ENCODE measurements at places on chromosomes 2 and 18. TPM values are rescaled to one million over a fixed set of nuclear protein-coding genes. Genes with fewer than 3 reads are reported as not detected.
A peak's percentile ranks its signal among the peaks of the same experiment; 100 is the strongest.

ASPRV1 gene
- 0.77 TPM for total RNA-seq

BOLL gene
- not detected for total RNA-seq

FNDC4 gene
- total RNA-seq = 0.15 TPM

NMUR1 gene
- 0.15 TPM for total RNA-seq

GPR55 gene
- total RNA-seq = 11.1 TPM

NEB gene
- total RNA-seq = 0.29 TPM

TGIF1 gene
- total RNA-seq = 38.3 TPM

LIPG gene
- not detected for total RNA-seq

DNA sequence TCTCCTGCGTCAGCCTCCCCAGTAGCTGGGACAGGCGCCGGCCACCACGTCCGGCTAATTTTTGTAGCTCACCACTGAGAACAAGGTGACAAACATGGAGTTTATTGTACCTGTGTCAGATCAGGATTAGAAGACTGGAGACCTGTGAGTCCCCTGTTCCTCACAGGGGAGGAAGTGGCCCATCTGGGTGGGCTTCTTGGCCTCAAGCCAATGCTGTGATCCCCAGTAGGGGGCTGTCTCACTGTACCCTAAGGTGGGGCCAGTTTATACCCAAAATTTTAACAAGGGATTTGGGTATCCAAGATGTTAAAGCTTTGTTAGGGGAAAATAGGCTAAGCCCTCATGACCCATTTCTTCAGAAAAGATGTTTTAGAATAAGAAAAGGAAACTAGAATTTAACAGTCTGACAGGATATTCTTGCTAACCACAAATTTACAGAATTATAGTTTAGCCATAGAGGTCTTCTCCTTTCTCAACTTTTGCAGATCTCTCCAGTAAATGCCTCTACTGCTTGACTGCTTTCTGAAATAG is 16.3 kb downstream of the PCBP1 start:
- peaks cover 35% of the 10 kb centered on the region for H3K4me1 ChIP-seq
- H3K4me3 ChIP-seq = peak overlapping the region; percentile 42
- DNase-seq = no peak
- H3K27me3 ChIP-seq = no peaks in the 10 kb centered on the region
- peak overlapping the region; percentile 52 for H3K27ac ChIP-seq

GRCh38 chr2:220104871-220105351 is 477.5 kb downstream of the SLC4A3 start:
- no peak for DNase-seq
- no peak overlapping the region for H3K4me3 ChIP-seq

DNA sequence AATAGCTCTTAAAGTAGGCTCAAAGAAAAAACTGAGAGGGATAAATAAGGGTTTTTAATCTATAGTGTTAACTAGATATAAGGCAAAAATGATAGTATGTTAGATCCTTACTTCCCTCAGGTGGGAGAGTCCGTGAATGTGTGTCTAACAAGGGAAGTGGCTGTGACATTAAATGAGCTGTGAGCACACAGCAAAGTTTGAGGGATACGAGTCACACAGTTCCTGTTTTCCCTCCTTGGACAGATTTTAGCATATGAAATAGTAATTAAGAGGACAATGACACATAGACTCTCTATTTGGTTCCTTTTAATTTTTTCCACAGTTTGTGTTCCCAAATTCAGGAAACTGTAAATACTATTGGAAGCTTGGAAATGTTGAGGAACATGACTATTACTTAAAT is 148.4 kb upstream of the CAVIN2 start:
- H3K4me3 ChIP-seq = no peak overlapping the region
- no peak for DNase-seq
- no peaks in the 10 kb centered on the region for H3K4me1 ChIP-seq

- no peak overlapping the region for H3K27ac ChIP-seq
- H3K4me1 ChIP-seq = no peaks in the 10 kb centered on the region
- H3K36me3 ChIP-seq = no peaks in the 10 kb centered on the region
- H3K4me3 ChIP-seq = no peak overlapping the region
Measured at GRCh38 chr2:46000660-46001059, 296.5 kb upstream of the EPAS1 start.

GRCh38 chr2:146477383-146477782 is 1367.4 kb upstream of the ACVR2A start:
- no peak overlapping the region for H3K27ac ChIP-seq
- no peaks in the 10 kb centered on the region for H3K4me1 ChIP-seq
- H3K4me3 ChIP-seq = no peak overlapping the region
- H3K36me3 ChIP-seq = no peaks in the 10 kb centered on the region
- no peaks in the 10 kb centered on the region for H3K27me3 ChIP-seq

DNA sequence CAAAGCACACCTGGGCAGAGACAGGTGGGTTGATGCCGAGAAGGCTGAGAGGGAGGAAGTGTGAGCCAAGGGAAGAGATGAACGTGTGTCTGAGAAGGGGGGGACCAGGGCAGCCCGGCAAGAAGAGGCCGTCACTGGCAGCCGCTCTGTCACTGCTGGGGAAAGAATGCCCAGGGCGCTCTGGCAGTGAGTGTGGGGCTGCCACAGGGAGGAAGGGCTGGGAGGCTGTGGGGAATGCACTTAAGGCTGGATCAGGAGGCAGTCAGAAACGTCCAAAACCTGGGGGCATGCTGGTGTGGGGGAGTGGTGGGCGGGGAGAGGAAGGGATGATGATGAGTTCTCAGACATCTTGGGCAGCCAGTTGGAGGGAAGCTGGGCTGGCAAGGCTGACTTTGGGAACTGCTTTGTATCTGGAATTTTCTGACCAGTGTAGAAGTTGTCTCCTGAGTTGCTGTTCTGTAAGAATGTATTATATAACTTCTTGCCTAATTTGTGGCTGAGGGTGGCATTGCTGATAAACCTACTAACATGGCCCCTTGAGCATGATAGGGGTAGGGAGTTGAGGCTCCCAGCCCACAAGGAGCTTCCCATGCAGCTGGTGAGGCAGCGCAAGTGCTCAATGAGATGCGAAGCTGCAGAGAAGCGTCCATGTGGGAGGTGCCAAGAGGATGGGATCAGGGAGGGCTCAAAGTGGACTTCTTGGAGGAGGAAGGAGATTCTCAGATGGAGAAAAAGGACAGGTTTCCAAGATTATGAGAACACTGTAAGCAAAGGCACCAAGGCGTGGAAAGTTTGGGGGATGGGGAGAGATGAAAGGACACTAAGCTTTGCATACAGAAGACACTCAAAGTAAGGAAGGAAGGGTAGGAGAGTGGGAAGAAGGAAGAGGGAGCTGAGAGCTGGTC is 185.1 kb upstream of the HAAO start:
- DNase-seq = no peak
- no peak overlapping the region for H3K4me3 ChIP-seq
- no peaks in the 10 kb centered on the region for H3K4me1 ChIP-seq
- no peaks in the 10 kb centered on the region for H3K27me3 ChIP-seq
- no peak overlapping the region for H3K27ac ChIP-seq
- H3K36me3 ChIP-seq = no peaks in the 10 kb centered on the region

GRCh38 chr18:21759836-21760235 is 19.2 kb downstream of the MIB1 start:
- no peaks in the 10 kb centered on the region for H3K36me3 ChIP-seq
- H3K4me3 ChIP-seq = no peak overlapping the region

- no peaks in the 10 kb centered on the region for H3K4me1 ChIP-seq
- H3K4me3 ChIP-seq = no peak overlapping the region
- H3K27ac ChIP-seq = no peak overlapping the region
- no peaks in the 10 kb centered on the region for H3K36me3 ChIP-seq
- no peak for DNase-seq
Measured at GRCh38 chr18:10226971-10227370, 227.5 kb upstream of the APCDD1 start.

GRCh38 chr2:152600697-152601096 is 116.6 kb downstream of the PRPF40A start:
- H3K36me3 ChIP-seq = no peaks in the 10 kb centered on the region
- no peaks in the 10 kb centered on the region for H3K4me1 ChIP-seq
- DNase-seq = no peak
- no peak overlapping the region for H3K27ac ChIP-seq
- H3K4me3 ChIP-seq = no peak overlapping the region

- no peaks in the 10 kb centered on the region for H3K27me3 ChIP-seq
- no peak for DNase-seq
- no peak overlapping the region for H3K4me3 ChIP-seq
- no peaks in the 10 kb centered on the region for H3K36me3 ChIP-seq
- H3K4me1 ChIP-seq = no peaks in the 10 kb centered on the region
Measured at GRCh38 chr2:98012561-98012991, 16.8 kb upstream of the TMEM131 start.

GRCh38 chr2:197159661-197160211 is 150.8 kb downstream of the ANKRD44 start:
- H3K36me3 ChIP-seq = no peaks in the 10 kb centered on the region
- no peak overlapping the region for H3K4me3 ChIP-seq
- no peak overlapping the region for H3K27ac ChIP-seq

GRCh38 chr2:118185210-118186109 is 97.2 kb downstream of the INSIG2 start:
- H3K4me3 ChIP-seq = peak overlapping the region; percentile 69
- no peaks in the 10 kb centered on the region for H3K27me3 ChIP-seq
- peaks cover 10% of the 10 kb centered on the region for H3K4me1 ChIP-seq
- H3K36me3 ChIP-seq = no peaks in the 10 kb centered on the region

DNA sequence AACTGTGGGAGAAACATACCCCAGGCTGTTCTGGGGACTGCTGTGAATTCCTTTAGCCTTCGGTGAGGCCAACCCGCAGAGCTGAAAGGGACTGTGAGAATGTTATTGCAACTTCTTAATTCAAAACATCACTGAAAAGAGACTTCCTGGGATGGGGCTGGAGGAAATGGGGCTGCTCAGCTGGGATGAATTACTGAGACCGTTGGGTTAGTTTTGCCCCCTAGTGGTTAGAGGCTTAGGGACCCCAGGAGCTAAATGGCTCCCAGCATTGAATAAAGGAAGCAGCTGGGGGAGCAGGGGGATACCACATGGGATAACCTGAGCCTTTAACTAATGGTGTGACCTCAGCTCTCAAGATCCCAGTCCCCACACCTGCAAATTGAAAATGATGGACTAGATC is 941.1 kb upstream of the FANCL start:
- no peaks in the 10 kb centered on the region for H3K36me3 ChIP-seq
- no peak for DNase-seq
- no peaks in the 10 kb centered on the region for H3K27me3 ChIP-seq
- H3K4me3 ChIP-seq = no peak overlapping the region
- no peaks in the 10 kb centered on the region for H3K4me1 ChIP-seq

GRCh38 chr2:240795454-240795853 is 24.6 kb downstream of the KIF1A start:
- DNase-seq = no peak
- H3K36me3 ChIP-seq = no peaks in the 10 kb centered on the region
- no peaks in the 10 kb centered on the region for H3K4me1 ChIP-seq
- no peak overlapping the region for H3K4me3 ChIP-seq
- H3K27me3 ChIP-seq = peaks cover 5% of the 10 kb centered on the region

DNA sequence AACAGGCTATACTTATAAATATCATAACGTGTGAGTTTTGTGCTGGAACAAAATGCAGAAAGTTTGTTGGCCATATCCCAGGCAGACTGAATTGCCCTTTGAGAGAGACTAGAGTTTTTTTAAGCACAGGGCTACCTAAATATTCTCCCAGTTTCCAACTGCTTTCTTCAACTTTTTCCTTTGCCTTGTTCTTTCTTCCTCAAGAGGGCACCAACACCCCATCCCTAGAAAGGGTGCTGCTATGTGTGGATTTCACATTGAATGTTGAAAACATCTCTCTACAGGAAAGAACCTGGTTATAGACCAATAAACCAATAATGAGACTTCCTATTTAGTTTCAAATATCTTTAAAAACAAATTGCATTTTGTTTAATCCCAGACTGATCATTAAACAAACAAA is 87.9 kb downstream of the ICOS start:
- H3K4me1 ChIP-seq = no peaks in the 10 kb centered on the region
- no peak for DNase-seq
- no peak overlapping the region for H3K4me3 ChIP-seq
- no peaks in the 10 kb centered on the region for H3K27me3 ChIP-seq
- no peaks in the 10 kb centered on the region for H3K36me3 ChIP-seq
- H3K27ac ChIP-seq = no peak overlapping the region

GRCh38 chr2:6827566-6828298 is 38.0 kb downstream of the CMPK2 start:
- H3K4me3 ChIP-seq = no peak overlapping the region
- H3K27ac ChIP-seq = no peak overlapping the region
- H3K27me3 ChIP-seq = no peaks in the 10 kb centered on the region
- DNase-seq = no peak

DNA sequence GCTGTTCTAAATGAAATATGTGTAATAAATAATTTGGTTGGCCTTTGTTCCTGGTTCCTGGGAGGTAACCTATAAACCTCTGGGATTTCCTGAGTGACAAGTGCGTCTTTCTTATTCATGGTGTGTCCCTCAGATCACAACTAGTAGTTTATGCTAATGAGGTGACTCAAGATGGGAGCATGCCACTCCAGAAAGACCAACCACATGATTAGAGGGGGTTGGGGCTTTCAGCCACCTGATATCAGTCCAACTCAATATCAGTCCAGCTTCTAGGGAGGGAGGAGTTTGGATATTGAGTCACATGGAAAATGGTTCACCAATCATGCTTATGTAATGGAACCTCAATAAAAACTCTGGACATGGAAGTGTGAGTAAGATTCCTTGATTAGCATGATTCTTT is 96.6 kb downstream of the QPCT start:
- no peak overlapping the region for H3K4me3 ChIP-seq

- no peaks in the 10 kb centered on the region for H3K4me1 ChIP-seq
- no peak overlapping the region for H3K27ac ChIP-seq
- H3K4me3 ChIP-seq = no peak overlapping the region
- H3K27me3 ChIP-seq = no peaks in the 10 kb centered on the region
Measured at GRCh38 chr2:178579006-178579405, 98.7 kb downstream of the PLEKHA3 start.

GRCh38 chr2:33021542-33022227 is 74.9 kb downstream of the LTBP1 start:
- H3K36me3 ChIP-seq = no peaks in the 10 kb centered on the region
- H3K4me3 ChIP-seq = no peak overlapping the region
- DNase-seq = no peak

- no peaks in the 10 kb centered on the region for H3K27me3 ChIP-seq
- no peak overlapping the region for H3K27ac ChIP-seq
- H3K4me1 ChIP-seq = no peaks in the 10 kb centered on the region
- H3K4me3 ChIP-seq = no peak overlapping the region
Measured at GRCh38 chr18:1658908-1659566, 754.4 kb downstream of the ADCYAP1 start.

DNA sequence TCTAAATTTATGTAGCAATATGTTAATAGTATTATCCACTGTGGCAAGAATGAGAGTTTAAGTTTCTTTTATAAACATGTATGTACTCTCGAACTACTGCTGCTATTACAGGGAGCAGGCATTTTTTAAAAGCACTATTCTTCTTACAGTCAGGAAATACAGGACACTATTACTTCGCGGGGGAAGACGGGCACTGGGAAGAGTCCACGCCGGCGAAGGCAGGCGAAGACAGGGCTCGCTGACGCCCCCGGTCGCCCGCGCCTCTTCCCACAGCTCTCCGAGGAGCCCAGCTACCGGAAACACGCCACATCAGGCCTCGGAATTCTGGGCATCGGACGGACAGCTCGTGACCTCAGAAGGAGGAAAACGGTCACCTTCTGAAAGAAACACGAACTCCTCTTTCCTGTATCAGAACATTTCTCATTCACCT is 90.2 kb downstream of the FAM161A start:
- H3K27ac ChIP-seq = peak overlapping the region; percentile 90
- H3K27me3 ChIP-seq = no peaks in the 10 kb centered on the region
- H3K4me3 ChIP-seq = peak overlapping the region; percentile 64
- no peak for DNase-seq
